ENCODE measurements at places on chromosomes 3 and 15.

- ATAC-seq, result no peak
Measured at GRCh38 chr15:29040370-29040751, 154.6 kb downstream of the APBA2 start.

DNA sequence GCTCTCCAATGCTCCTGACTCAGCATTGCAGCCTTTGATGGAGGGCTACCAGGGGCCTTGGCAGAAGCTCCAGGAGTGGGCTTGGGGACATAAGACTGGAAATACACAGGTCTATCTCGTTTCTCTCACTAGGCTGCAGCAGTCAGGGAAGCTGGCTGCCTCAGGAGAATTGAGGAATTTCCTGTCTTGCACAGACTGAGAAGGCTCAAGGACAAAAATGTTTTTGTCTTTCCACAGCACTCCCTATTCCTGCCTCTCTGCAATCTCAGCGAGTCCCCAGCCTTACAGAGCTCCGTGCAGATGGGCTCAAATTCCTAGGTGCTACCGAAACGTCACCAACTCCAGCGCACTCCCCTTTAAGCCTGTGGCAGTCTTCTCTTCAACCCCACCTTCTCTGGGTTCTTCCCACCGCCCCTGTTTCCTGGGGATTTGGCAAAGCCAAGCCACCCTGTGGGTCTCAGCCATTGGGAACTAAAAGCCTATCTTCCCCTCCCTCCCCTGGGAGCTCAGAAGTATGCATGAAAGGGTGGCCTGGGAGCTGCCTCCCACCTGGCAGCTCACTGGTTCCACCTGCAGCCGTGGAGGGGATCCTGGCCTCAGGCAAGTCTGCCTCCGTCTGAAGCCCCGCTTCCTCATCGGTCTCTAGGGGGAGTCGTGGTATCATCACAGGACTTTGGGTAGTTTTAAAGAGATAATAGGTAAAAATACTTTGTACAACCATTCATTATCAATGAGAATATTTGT is 322.6 kb upstream of the FRG2C start:
- ATAC-seq, result no peak

GRCh38 chr15:101201411-101202174 is 50.3 kb downstream of the CHSY1 start:
- no peak for ATAC-seq

DNA sequence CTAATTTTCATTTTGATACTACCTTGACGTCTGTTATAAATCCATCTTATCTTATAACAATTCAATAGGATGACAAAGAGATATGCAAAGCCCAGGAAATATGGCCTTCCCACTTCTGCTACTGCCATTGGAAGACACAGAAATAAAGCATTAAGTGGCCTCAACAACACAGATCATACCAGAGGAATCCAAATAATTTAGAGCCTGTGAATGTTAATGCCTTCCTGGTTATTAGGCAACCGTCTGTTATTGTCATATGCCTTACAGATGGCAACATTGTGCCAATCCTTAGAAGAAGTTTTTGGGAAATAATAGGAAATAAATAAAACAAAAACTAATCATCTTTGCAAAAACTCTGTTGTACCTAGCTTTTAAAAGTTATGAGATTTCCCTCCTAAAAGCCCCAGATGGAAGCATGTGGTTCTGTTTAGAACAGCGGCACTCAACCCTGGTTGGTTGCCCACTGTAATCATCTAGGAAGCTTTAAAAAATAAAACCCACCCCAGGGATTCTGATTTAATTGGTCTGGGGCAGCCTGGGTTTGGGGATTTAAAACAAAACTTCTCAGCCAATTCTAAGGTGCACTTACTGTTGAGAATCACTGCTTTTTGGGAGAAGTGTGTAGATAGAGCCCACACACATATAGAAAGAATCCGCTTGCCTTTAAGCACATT is 704.8 kb upstream of the CFAP20DC start:
- ATAC-seq, result no peak

DNA sequence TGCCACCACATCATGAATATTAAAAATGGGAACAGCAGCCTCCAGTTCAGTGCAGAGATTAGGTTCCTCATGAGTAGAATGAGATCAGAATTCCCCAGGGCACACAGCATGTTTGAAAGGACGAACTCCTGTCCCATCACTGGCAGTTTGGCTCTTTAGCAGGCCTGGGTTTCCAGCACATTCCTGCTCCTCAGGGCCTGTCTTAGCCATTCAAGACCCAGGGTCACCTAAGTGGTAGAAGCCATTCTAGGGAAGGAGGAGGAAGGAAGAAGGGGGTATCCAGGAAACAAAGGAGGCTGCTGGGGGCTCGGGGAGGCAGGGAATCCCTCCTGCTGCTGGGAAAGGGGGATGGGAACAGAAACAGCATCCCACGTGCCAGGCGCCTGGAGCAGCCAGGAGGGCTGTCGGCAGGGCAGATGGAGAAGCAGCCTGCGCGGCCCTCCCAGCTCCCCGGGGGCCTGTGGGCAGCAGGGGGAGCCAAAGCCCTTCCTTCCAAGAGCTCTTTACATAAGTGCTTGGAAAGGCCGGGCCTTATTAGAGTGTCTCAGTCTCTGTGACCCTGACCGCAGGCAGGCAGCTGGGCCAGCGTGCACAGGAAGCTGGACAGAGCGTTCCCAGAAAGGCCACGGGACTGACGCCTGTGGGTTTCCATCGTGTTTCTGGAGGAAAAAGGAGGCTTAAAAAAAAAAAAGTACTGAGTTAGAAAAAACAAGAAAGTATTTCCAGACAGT is 24.7 kb downstream of the LOXL1 start:
- ATAC-seq, result peak; percentile 72

- ATAC-seq, result no peak
Measured at GRCh38 chr15:40287968-40288367, 5.1 kb upstream of the ANKRD63 start.

- ATAC-seq, result no peak
Measured at GRCh38 chr15:22810033-22810852, 23.8 kb downstream of the NIPA1 start.

DNA sequence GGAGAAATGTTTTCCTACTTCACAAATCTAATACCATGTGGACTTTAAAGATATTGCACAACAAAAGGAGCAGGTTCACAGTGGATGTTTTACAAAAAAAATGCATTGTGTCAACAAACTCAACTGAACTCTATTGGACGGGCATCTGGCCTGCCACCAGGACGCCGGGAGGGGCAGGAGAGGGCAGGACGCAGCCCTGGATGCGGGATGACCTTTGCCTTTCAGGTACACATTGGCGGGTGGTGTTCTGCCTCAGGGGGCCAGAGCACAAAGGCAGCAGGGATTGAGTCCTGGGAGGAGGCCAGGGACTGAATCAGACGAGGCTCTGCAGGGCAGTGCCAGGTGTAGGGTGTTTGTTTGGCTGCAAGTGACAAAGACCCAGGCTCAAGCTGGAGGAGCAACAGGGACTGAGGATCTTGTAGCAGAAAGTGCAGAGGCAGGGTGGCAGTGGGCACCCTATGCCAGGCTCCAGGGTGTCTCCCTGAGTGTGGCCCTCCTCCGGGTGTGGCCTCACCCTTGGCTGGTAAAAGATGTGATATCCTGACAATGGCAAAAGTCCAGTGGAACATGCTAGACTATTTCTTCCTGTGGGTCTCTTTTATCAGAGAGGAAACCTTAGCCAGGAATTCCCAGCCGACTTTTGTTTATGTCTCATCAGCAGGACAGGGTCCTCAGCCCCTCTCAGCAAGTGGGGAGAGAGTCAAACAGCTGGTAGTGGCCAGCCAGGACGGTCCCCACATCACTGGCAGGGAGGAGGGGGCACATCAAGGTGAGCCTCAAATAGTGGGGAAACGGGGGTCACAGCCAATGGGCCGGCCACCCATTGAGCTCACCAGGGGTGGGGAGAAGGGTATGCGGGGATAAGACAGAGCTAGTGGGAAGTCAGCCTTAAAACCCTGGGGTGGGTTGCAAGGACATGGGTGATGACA is 29.7 kb upstream of the KLF13 start:
- no peak for ATAC-seq

DNA sequence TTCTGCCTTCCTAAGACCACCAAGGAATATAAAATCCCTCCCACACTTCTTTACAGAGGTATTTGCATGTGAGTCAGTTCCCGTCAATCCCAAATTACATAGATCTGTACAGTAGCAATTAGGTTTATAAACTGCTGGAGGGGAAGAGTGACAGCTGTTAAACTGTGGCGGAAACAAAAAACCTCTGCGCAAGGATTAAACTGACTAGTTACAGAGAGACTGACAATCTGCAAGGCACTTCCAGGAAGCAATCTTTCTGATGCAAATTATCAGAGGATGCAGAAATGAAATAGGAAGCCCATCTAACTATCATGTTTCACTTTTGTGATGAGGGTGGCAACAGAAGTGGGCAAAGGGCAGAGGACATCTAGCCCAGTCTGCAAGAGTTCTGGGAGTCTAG is 150.4 kb downstream of the RTP4 start:
- ATAC-seq, result no peak

- ATAC-seq, result no peak
Measured at GRCh38 chr3:71854096-71854495, 69.1 kb upstream of the PROK2 start.

GRCh38 chr3:189748046-189748445 is 116.9 kb downstream of the TP63 start:
- no peak for ATAC-seq

Measured in activated CD4-positive, CD25-positive, alpha-beta regulatory T cell treated with anti-CD3 and anti-CD28 coated beads, Interleukin-2, amount 50 U/mL, for 24 hours (primary cell).